ENCODE measurements at places on chromosomes 13 and 19.

DNA sequence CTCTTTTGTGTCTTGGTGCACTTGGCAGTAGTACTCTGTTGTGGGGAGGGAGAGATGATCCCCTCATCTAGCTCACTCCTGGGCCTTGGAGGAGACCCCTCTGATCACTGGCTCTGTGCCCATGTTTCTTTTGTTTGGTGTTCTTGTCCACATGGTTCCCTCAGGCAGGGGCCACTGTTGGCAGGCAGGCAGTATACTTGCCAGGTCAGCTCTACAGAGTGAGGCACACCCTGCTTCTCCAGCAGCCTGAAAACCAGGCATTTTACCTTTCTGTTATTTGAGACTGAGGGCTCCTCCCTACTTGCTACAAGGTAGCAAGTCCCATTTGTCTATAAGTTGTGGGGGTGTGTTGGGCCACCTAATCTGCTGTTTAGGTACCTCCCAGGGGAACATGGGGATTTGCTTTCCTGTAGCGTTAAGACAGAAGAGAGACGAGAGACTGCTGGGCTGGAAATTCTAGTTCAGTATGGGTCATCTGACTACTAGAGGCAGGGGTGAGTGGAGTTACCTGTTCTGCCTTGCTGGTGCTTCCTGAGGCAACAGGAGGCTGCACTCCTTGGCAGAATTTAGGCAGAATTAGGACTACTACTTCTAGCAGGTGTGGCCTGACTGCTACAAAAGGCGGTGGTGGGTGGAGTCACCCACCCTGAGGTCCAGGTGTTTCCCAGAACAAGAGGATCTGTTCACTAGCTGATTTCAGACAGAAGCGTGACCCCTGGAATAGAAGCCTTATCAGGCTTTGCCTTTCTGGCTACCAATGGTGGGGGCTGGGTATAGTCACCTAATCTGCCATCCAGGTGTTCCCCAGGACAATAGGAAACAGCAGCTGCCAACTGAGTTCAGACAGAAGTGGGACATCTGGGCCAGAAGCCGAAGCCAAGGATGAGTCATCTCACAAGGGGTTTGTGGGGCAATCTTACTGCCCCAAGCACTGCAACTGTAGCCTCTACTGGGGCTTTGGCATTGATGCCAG is 843.0 kb upstream of the ATXN8OS start:
- no peak for DNase-seq

DNA sequence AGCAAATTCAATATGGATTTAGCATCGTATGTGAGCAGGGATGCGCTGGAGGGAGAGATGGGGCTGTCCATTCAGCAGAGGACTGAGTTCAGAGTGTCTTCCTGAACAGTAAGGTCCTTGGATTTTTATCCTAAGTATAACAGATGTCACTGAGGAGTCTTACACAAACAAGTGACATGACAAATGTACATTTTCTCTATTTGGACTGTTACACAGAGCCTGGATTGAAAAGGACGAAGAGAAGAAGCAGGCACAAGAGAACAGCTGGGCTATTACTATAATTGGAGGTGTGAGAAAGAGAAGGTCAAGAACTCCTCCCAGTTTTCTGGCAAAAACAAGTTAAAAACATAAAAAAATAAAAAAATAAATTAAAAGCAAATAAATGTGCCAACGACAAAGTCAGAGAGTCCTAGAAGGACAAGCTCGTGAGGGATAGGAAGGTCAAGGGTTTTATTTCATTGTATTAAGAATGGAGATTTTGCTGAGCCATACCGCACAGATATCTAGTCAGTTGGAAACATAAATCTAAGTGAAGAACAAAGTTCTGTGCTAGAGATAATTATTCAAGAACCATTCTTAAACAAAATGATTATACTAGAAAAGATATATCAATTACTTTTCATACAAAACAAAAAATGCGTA is 1186.3 kb downstream of the EFNB2 start:
- DNase-seq, result no peak

- DNase-seq, result no peak
Observed at GRCh38 chr19:1082165-1082927, 12.8 kb downstream of the POLR2E start.

DNA sequence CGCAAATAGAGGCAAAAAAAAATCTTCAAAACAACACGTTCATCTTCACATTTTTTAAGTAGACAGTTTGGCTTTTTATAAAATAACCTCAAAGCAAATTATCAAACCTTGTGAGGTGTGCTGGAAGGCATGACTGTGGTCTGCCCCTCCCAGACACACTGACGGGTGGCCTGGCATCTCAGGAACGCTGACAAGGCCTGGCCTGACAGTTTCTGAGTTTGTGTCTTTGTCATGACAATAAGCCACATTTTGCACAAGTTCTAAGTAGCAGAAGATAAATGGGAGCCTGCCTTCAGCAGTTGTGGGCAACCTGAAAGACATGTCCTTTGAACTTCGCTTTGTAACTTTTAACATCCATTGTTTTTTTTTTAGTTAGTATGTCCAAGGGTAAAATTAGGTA is 38.5 kb downstream of the SOX21 start:
- no peak for DNase-seq

GRCh38 chr19:6020166-6020882 is 42.4 kb upstream of the RANBP3 start:
- no peak for DNase-seq

- DNase-seq, result no peak
Observed at GRCh38 chr13:80070024-80070703, 270.8 kb downstream of the SPRY2 start.

GRCh38 chr19:41626278-41626677 is 596 bp downstream of the CEACAM4 start:
- DNase-seq, result no peak

GRCh38 chr19:1222394-1222793 is 15.4 kb downstream of the CBARP start:
- no peak for DNase-seq

- no peak for DNase-seq
Observed at GRCh38 chr13:44394658-44395057, 21.0 kb downstream of the SERP2 start.

GRCh38 chr19:16612636-16613035 is 15.4 kb downstream of the MED26 start:
- DNase-seq, result no peak

GRCh38 chr19:38805180-38805579 is 7.6 kb downstream of the LGALS4 start:
- no peak for DNase-seq

GRCh38 chr19:10018263-10018662 is 5.0 kb downstream of the RDH8 start:
- DNase-seq, result no peak

- DNase-seq, result no peak
Observed at GRCh38 chr13:42880056-42880605, 98.7 kb downstream of the FAM216B start.

- DNase-seq, result no peak
Observed at GRCh38 chr19:7911508-7912143, 3.0 kb upstream of the TGFBR3L start.

GRCh38 chr13:40235160-40235796 is 431.2 kb downstream of the FOXO1 start:
- no peak for DNase-seq

DNA sequence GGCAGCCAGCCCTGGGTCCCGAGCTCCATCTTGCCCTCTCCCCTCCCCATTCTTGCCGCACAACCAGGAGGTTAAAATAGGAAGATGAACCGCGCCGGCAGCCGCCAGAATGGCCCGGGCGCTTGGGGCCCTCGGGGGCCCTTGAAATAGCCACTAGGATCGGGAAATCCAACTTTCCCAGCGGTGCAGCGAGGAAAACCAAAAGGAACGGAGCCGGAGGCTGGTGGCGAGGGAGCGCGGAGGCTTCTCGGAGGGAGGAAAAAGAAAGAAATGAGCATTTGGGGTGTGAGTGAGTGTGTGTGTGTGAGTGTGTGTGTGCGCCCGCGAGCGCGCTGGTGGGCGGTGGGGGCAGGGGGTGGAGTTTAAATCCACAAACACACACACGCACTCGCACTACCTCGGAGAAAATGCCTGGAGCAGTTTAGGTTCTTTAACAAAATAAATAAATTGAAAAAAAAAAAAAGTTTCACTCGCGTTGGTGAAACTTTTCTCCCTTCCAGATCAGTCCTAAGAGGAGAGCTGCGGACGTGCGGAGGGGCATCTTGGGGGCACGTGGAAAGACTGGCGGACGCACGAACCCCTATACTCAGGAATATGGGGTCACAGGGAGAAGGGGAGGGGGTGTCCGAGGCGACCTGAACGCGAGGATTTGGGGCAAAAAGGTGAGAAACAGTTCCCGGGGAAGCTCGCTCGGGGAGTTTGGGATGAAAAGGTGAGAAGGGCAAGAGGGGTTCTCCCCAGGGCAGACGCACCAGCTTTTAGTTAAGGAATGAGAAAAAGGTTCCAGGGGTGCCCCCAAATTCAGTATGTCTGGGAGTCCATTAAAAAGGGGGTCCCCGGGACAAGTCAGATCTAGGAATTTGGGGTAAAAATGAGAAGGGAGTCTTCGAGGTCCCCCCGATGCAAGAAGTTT is 1.3 kb downstream of the RFX2 start:
- DNase-seq, result no peak

GRCh38 chr13:110341445-110342244 is 34.6 kb downstream of the COL4A2 start:
- no peak for DNase-seq

GRCh38 chr13:29535663-29536655 is 59.5 kb downstream of the SLC7A1 start:
- no peak for DNase-seq

DNA sequence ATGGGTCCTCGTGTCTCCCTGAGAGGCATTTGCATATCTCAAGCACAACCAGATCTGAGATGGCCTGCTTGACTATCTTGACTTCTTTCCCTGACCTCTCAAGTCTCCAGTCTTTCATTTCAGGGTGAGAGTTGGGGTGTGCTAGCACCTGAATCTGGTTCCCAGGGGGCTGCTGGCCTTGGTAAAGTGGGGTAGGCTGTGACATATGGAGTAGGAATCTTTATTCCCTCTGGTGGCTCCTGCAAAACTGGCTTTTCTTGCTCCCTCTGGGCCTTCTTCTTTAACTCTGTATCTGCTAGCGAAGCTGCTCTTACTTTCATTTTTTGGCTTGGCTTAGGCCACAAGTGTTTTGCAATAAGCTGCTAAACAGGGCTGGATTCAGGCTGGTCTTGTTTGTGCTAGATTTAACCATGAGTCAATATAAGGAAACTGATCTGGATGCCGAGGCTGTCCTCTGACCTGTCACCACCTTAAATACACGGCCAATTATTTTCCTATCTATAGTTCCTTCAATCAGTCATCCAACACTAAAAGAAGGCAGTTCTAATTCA is 42.3 kb downstream of the ZNF493 start:
- no peak for DNase-seq

GRCh38 chr13:112931028-112931934 is 37.7 kb upstream of the MCF2L start:
- DNase-seq, result no peak

DNA sequence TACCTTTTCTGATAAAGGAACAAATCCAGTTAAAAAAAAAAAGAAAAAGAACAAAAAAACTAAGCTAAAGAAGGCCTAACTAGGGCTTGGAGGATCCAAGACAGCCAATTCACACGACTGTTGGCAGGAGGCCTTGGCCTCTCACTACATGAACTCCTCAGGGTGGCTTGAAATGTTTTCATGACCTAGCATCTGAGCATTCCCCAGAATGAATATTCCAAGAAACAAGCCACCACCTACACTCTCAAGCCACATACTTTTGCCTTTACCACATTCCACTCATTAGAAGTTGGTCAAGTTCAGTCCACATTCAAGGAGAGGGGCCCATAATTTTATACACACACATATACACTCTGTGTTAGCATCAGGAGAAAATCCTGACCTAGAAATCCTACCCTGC is 97.6 kb upstream of the SIAH3 start:
- DNase-seq, result no peak

- DNase-seq, result no peak
Observed at GRCh38 chr13:97233499-97233898, 11.4 kb downstream of the MBNL2 start.

GRCh38 chr13:78102741-78103140 is 184.1 kb upstream of the EDNRB start:
- no peak for DNase-seq

DNA sequence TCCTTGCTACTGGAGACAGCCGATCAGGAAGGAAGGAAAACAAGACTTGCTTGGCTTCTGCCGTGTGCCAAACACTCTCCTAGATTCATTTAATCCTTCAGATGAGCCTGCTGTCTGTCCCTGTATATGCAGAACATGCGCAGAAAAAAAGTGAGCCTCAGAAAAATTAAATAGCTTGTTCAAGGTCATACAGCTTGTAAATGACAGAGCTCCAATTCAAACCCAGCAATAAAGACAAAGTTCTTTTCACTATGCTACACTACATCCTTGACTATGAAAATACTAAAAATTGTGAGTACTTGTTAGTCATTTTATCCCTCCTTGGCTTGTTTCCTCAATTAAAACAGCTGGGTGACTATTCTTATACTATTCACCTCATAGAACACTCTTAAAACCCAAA is 121.4 kb downstream of the KCNRG start:
- no peak for DNase-seq

GRCh38 chr13:52047463-52047862 is 23.0 kb downstream of the UTP14C start:
- no peak for DNase-seq

GRCh38 chr13:42040730-42041010 is 7.8 kb upstream of the DGKH start:
- DNase-seq, result no peak

DNA sequence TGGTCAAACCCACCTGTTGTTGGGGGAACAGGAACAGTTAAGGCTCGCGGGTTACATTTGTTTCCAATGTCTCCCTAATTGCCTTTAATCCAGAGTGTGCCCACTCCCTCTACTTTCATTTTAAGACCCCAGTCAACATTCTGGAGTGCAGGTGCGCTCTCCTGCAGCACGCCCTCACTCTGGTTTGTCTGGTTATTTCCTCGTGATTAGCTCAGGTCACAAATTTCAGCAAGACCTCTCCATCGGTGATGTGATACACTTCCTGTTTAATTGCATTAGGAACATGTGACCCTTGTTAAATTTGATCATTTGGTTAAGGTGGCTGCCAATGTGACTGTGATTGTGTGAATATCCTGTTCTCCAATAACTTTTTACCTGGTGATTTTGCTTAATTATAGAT is 53.0 kb downstream of the TEX29 start:
- DNase-seq, result no peak

- peak; percentile 56 for DNase-seq
Observed at GRCh38 chr13:100541897-100542825, 46.4 kb downstream of the GGACT start.

- DNase-seq, result no peak
Observed at GRCh38 chr13:48505597-48506091, 27.2 kb downstream of the RCBTB2 start.

Measured in D721Med (cell line).